ENCODE measurements at places on chromosomes 5 and 9.

DNA sequence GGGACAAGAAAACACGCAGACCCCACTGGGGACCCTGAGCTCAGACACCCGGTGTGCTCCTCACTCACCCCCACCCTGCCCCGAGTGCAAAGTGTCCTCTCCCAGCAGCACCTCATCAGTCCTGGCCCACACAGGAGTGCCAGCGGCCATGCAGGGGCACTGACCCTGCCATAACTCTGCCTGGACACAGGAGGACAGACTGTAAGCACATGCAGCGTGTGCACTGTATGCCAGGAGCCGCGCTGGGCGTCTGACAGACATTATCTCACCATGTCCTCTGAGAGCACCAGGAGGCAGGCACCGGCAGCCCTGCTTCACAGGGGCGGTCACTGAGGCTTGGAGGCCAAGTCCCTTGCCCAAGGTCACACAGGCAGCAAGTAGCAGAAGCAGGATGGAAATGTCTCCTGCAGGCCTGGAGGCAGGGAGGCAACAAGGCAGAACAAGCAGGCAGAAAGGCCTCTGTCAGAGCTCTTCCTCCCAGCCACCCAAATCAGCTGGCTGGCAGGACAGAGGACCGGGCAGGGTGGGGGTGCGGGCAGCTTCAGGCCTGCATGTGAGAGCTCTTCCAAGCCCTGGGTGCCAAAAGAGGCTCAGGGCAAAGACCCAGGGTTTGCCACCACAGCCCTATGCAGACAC is 8.4 kb downstream of the EEIG1 start:
- DNase-seq = no peak

GRCh38 chr9:23907343-23907742 is 81.3 kb upstream of the ELAVL2 start:
- no peak for DNase-seq

GRCh38 chr5:29185558-29185957 is 2007.9 kb upstream of the CDH6 start:
- DNase-seq = no peak

DNA sequence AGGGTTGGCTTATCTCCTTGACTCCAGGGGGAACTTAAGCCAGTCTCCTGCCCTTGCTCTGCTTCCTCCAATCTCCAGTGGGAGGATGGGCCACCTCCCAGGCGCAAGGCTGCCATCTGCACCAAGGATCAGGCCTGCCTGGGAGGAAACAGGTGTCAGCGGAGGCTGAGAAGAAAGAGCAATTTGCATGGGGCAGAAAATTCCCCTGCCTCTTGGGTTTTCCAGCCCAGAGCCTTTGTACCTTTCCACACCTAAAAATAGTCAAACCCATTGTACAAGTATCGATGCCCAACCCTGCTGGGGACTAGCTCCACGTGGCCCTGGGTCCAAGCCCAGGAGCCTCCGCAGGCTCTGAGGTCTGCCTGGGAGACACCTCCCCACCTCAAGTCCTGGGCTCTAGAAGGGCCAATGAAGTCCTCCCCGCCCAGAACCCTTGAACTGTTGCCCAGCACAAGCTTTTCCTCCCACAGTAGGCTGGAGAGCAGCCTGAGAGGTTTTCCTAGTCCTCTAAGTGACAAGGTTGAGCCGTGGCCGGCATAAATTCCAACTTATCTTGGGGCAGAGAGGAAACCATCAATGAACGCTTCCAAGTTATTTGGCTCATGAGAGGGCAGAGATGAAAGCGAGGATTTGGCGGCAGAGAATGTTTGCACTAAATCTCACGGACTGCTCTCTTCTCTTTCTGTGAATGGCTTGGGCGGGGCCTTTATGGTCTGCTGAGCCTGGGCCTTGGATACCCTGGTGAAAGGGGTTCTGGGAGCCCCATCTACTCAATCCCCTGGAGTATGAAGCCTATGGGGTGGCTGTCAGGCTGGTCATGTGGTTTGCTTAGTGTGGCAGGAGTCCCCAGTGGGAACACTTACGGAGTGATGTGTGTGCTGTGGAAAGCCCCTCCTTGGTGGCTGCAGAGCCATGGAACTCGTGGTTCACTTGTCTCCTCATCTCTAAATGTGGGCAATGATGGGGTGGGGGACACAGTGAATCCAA is 15.6 kb downstream of the JADE2 start:
- no peak for DNase-seq

GRCh38 chr5:75670577-75670976 is 46.7 kb downstream of the POC5 start:
- no peak for DNase-seq

- DNase-seq = no peak
These were observed 667 bp downstream of the FBXO10 start for GRCh38 chr9:37575511-37575914.

- no peak for DNase-seq
These were observed 158.5 kb downstream of the TRPM6 start for GRCh38 chr9:74729136-74729695.

Data from muscle of back (tissue), 13 donors.